Fibroblast of skin of right quadriceps (primary cell): ENCODE measurements at places on chromosomes 2 and 18.

DNA sequence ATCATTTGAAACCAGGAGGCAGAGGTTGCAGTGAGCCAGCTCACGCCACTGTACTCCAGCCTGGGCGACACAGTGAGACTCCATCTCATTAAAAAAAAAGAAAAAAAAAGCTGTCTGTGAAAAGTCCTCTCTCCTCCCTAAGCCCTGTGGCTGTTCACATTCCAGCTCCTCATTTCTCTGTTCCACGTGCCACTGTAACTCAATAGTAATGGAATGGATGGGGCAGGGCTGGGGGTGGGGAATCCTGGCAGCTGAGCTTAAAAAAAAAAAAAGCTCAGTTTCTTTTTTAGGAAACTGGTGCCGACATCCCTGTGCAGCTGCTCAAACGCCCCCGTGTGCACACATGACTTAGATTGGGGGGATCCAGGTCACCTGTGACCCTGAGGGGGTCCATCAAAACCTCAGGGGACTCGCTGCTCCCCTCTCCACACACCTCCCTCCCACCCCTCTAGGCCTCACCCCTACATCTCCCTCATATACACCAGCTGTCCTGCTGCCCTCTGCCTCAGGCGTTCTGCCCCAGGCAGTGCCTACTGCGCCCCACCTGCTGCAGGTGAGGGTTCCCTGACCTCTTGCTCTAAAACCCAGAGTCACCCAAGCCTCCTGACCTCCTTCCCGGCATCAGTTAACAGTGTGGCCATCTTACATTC, 255.4 kb downstream of the AGAP1 start:
- DNase-seq: peak; percentile 72

DNA sequence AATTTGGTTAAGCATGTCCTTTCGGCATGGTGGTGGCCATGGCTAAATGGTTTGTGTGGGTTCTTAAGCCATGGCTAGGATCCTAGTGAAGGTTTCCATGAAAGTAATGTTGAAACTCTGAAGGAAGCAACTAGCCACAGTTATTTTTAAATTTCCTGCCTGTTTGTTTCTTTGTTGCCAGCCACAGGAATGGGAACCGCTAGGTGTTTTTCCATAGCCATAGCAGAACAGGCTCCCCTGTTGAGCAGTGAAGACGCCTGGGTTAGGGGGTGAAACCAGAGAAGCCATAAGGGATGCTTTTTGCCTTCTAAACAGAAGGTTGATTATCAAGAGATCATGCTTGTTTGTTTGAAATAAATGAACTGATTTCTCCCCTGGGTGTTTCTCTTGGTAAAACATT, 60.1 kb upstream of the CHMP1B start:
- no peak for DNase-seq

DNA sequence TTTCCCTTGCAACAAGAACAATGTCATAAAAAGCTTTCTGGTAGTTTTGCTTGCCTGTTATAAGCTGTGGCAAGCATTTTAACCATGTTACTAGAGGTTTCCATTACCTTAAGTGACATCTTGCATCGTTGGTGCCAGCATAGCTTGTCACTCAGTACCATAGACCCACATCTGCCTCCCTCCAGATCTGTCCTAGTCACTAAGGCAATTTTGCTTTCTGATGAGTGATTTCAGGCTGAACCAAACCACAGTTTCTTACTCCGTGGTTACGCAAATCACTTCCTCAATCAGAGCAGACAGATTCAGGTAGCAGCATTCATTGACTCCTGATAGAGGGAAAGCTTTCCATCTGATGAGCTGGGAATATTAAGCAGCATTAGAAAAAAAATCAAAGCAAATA, 1057.5 kb upstream of the FAM98A start:
- DNase-seq: no peak

DNA sequence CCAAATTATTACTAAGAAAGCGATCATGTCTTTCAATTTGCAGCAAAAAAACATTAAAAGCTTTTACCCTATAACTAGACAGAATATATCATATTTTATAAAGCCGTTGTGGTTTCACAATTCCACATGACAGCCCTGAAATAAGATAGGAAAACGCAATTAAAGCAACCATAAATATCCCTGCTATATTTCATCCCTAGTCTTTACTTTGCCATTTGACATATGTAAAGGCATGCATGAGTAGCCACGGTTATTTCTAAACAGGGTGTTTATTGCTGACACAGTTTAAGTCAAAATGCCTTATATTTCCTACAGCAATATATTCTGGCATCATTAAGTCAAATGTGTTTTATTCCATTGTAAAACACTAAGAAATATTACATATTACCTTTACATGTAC, 239.9 kb downstream of the DSEL start:
- DNase-seq: peak; percentile 28

- no peak for DNase-seq
Measured at GRCh38 chr2:236554629-236555282, 14.9 kb upstream of the ACKR3 start.
